Adrenal gland (tissue), 19 donors: ENCODE measurements at places on chromosomes 2 and 18. TPM values are rescaled to one million over a fixed set of nuclear protein-coding genes. Genes with fewer than 3 reads are reported as not detected.

Gene CARF
- polyA plus RNA-seq = 9.3 TPM

Gene FBXO36
- polyA plus RNA-seq = 1.9 TPM

Gene SATB2
- polyA plus RNA-seq = 6.4 TPM

Gene PTPN2
- 60.4 TPM for polyA plus RNA-seq

Gene DYSF
- polyA plus RNA-seq = 15.9 TPM

Gene IL37
- not detected for polyA plus RNA-seq

Gene HIBCH
- 29.2 TPM for polyA plus RNA-seq

Gene FNDC4
- polyA plus RNA-seq = 51.3 TPM

Gene GPD2
- 14.0 TPM for polyA plus RNA-seq

Gene CXCR1
- 0.07 TPM for polyA plus RNA-seq

Gene SLC38A11
- 3.2 TPM for polyA plus RNA-seq

Gene UGT1A3
- polyA plus RNA-seq = not detected

Gene GALR1
- 0.64 TPM for polyA plus RNA-seq

Gene COL6A3
- 22.4 TPM for polyA plus RNA-seq

Gene SERPINB2
- not detected for polyA plus RNA-seq

Gene CACNB4
- 1.9 TPM for polyA plus RNA-seq

Gene SEMA4C
- polyA plus RNA-seq = 4.4 TPM

Gene FOXD4L1
- polyA plus RNA-seq = 0.47 TPM

Gene POMC
- 0.75 TPM for polyA plus RNA-seq
